Epithelial cell of alveolus of lung (primary cell): ENCODE measurements at places on chromosomes 5 and 9. TPM values are rescaled to one million over a fixed set of nuclear protein-coding genes. Genes with fewer than 3 reads are reported as not detected.

TMEM8B gene
- 2.3 and 6.9 TPM in 2 replicates for total RNA-seq

TEK gene
- total RNA-seq, result 3.0 and 3.7 TPM in 2 replicates

EPB41L4A gene
- total RNA-seq, result 0.32 and 1.6 TPM in 2 replicates

CCDC183 gene
- total RNA-seq, result 1.1 TPM in 1 of 2 replicates, not detected in the other

PCDHGA2 gene
- 0.39 and 3.8 TPM in 2 replicates for total RNA-seq

BRIX1 gene
- 27.6 and 29.2 TPM in 2 replicates for total RNA-seq

PLPP7 gene
- total RNA-seq, result 4.5 and 5.1 TPM in 2 replicates

PLGRKT gene
- 20.9 and 41.4 TPM in 2 replicates for total RNA-seq

PGM5 gene
- total RNA-seq, result 0.39 and 1.4 TPM in 2 replicates

DAB2IP gene
- 9.3 and 17.2 TPM in 2 replicates for total RNA-seq

FCN2 gene
- not detected in 2 replicates for total RNA-seq

FBP2 gene
- not detected in 2 replicates for total RNA-seq

SARDH gene
- total RNA-seq, result 6.7 and 9.4 TPM in 2 replicates

TNFSF8 gene
- not detected in 2 replicates for total RNA-seq

GRM6 gene
- total RNA-seq, result not detected in 2 replicates

PDLIM4 gene
- total RNA-seq, result 51.2 and 141 TPM in 2 replicates

FYB1 gene
- under 0.01 TPM in 1 of 2 replicates, not detected in the other for total RNA-seq

MEGF10 gene
- 0.96 and 6.3 TPM in 2 replicates for total RNA-seq

GRK6 gene
- 19.8 and 37.6 TPM in 2 replicates for total RNA-seq

WDR31 gene
- 0.91 and 1.4 TPM in 2 replicates for total RNA-seq

TMEM215 gene
- not detected in 2 replicates for total RNA-seq

DMRT3 gene
- not detected in 2 replicates for total RNA-seq

RGS7BP gene
- under 0.01 TPM in 1 of 2 replicates, not detected in the other for total RNA-seq

DCP2 gene
- total RNA-seq, result 16.9 and 18.8 TPM in 2 replicates

ENG gene
- total RNA-seq, result 52.9 and 72.1 TPM in 2 replicates

BDP1 gene
- 11.0 and 11.3 TPM in 2 replicates for total RNA-seq

F12 gene
- total RNA-seq, result 0.40 and 1.0 TPM in 2 replicates

CER1 gene
- not detected in 2 replicates for total RNA-seq
